Type B pancreatic cell (in vitro differentiated cells): ENCODE measurements at places on chromosomes 1 and 21.

GRCh38 chr21:35376406-35377135 is 327.5 kb upstream of the RUNX1 start:
- DNase-seq, result no peak

DNA sequence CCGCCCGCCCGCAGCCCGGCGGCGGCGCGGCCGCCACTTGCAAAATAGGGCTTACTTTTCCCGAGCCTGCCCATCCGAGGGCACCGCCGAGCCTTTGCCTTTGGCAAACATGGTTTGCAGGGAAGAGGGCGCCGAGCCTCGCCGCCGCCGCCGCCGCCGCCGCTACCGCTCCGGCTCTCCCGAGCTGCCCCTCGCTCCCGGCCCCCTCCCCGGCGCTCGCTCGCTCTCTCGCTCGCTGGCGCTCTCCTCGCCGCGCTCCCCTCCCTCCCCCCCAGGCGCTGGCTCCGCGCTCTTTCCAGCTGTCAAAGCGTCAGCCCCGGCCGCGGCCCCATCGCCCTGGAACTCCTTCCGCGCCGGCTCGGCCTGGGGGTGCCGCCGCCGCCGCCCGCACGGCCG is 298 bp downstream of the SSBP3 start:
- DNase-seq, result no peak

GRCh38 chr1:187891993-187892682 is 1063.4 kb downstream of the PLA2G4A start:
- DNase-seq, result no peak

DNA sequence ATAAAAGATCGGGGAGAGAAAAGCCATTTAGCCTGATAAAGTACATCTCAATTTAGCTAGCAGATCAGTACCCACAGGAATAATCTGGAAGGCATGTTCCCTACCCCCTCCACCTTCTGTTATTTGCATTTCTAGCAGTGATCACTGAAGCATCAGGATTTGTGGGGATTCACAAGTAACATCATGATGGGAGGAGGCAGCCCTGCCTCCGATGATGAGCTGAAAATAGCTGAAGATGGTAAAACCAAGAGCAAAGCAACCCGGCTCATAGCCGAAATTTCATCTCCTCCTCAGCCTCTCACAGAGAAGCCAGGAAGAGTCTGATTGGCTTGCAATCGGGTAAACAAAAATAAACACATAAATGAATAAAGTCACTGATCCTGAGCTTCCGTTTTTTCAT is 2.4 kb downstream of the CCSAP start:
- no peak for DNase-seq

DNA sequence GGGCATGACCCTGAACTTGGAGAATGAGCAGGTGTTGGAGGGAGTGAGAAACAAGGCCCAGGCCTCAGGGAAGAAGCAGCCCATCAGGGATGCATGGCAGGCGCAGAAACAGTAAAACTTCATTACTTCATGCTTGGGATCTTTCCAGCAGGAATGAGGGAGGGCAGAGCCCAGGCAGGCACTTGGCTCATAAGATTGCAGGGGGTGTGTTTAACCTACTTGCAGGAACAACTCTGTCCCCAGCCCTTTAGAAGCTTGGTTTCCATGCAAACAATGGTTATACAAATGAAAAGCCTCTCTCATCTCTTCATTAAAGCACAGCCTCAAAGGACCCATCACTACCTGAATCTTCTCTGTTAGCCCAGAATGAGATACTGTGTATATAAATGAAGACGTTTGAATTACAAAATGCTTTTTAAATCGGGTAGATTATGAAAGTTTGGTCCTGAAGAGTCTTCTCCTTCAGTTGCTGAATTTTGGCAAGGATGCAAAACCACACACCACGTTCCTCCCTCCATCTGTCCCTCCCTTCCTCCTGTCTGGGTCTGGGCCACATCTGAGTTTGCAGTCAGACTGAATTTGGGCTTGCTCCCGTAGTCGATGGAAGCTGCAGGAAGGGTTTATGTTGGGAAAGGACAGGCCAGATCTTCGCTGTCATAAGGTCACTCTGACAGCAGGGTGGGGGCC is 154.4 kb upstream of the KLHDC7A start:
- DNase-seq, result no peak

DNA sequence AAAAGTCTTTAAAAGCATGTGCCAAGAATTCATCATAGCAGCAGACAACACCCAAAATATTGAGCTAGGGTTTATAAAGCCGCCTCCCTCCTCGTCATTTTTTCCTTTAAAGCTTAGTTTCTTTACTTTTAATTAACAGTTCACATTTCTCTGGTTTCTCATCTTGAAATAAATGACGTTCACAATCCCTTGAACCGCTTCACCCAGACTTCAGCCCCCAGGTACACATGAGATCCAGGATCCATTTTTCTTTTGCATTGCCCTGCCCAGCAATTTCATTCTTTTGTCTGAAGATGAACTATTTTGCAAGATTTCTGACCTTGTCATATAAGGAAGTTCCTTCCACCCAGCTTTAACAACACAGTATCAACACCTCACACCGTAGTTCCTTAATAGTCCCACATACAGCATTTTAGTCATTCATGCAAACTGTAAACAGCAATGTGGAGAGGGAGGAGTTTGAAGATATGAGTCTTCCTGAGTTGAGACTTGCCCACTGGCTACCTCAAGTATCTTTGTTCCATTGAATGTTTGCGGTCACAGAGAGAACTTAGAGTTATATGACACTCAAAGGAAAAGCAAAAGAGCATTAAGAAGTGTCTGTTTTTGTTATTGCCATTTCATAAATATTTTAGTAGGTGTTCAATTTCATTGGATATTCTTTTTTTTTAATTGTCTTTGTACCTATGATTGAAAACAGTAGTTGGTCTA is 35.3 kb upstream of the CACYBP start:
- DNase-seq, result no peak

GRCh38 chr1:37482796-37483744 is 8.7 kb downstream of the ZC3H12A start:
- DNase-seq, result no peak

DNA sequence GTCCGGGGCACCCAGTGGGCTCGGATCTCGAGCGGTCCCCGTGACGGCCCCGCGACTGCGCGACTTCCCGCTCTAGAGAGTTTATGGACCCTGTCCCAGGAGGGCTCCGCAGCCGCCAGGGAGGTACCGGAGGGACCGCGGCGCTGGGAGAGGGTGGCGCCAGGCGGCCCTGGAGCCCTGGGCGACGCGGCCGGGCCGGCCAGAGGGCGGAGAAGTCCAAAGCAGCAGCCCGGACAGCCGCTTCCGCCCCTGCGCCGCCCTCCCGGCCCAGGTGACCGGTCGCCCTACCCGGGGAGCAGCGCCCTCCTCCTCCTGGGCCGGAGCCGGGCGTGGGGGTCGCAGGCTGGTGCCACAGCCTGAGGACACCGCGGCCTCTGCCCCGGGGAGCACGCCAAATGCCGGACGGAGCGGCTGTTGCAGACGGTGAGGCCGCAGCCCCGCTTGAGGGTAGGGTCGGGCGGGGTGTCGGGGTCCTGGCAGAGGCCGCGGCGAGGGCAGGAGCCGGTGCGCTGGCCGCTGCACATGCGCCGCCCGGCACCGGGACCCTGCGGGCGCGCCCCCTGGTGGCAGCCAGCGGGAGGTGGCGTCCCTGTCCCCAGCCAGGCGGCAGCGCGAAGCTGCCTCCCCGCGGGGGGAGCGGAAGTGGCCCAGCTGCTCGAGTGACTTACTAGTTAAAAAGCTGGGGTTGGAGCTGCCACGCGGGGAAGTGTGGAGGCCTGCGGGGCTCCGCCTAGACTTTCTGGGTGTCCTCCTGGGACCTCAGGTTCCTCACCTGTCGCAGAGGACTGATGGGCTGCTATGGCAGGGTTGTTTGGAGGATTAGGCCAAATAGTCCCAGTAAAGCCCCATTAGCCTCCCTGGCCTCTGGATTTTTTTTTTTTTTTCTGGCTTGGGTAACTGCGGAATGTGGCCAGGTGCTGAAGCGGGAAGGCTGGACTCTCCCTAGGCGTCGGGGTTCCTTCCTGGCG is 20.9 kb upstream of the ZNF678 start:
- peak; percentile 93 for DNase-seq

GRCh38 chr21:31368361-31368760 is 24.3 kb upstream of the TIAM1 start:
- no peak for DNase-seq

DNA sequence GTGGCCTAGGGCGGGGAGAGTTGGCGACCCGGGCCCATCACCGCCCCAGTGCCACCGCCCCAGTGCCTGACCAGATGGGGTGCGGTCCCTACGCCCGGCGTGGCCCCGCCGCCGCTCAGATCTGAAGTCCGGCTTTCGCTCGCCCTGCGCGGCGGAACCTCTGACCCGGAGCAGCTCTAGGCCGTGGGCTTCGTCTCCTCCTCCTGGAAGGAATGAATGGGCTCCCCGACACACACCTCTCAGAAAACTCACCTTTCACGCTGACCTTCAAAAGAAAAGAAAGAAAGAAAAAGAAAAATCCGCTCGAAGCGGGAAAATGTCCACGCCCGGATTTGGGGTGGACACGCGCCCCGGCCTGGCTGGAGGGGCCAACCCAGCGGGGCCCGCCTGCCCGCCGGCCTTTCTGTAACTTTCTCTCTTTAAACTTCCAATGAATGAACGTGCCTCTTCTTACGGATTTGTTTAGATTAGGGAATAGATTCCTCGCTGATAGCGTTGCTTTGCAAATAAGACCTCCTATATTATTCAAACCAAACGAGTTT is 5.4 kb upstream of the SIM2 start:
- no peak for DNase-seq

- DNase-seq, result no peak
These were observed 98.8 kb downstream of the ZFYVE9 start for GRCh38 chr1:52240592-52241210.

DNA sequence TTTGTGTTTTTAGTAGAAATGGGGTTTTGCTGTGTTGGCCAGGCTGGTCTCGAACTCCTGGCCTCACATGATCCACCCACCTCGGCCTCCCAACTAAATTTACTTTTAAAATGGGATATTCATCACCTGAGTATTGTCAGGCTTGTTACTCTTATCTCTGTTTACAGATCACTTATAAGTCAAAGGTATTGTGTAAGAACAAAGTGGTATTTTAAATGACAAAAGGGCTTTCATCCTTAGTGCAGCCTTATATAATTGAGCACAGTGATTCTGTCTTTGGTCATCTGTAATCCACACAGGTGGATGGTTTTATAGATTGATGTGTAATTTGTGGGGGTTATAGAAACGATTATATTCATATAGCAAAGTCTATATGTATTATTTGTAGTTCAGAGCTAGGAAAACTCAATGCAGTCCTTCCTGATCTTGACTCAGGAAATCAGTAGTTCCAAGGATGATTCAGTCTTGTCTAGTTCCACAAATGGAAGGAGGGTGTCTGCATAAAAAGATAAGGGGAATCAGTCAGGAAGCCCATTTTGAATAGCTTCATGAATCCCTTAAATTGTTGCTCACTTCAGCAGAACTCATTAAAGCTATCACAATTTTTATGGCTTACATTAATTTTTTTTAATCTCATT is 34.6 kb downstream of the STXBP3 start:
- no peak for DNase-seq

DNA sequence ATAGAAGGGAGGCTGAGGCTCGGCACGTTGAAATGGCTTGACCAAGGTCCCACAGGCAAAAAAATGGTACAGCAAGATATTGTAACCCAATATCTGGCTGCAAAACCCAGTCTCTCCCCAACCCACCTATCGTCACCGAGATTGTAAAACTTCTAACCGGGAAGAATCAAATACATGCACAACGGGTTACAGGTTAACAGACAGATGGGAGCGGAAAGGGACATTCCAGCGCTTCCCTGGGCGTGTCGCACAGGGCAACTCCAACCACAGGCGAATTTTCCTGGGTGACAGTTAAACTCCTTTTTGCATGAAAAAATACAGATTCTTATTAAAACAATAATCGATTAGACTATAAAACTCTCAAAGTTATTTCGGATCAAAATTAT is 31.8 kb upstream of the JUN start:
- DNase-seq, result no peak

GRCh38 chr1:226764533-226764932 is 25.5 kb upstream of the ITPKB start:
- no peak for DNase-seq

DNA sequence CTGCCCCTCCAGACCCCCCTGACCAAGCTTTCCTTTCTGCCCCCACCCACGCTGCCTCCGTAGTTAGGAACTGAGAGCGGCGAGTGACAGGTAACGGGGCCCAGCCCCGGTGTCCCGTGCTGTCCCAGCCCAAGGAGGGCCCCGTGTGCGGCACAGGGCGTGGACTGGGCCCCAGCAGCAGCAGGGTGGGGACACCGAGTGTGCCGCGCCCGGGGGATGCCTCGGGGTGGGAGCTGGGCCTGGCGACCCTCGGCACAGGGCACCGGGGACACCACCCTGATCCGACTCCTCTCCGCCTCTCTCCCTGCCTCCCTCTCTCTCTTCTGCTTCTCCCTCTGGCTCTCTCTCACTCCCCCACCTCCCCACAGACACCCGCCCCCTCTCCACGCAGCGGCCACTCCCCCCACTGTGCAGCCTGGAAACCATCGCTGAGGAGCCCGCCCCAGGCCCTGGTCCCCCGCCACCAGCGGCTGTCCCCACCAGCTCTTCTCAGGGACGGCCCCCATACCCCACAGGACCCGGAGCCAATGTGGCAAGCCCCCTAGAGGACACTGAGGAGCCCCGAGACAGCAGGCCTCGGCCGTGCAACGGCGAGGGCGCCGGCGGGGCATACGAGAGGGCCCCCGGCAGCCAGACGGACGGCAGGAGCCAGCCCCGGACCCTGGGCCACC is 22.7 kb downstream of the PANK4 start:
- no peak for DNase-seq

DNA sequence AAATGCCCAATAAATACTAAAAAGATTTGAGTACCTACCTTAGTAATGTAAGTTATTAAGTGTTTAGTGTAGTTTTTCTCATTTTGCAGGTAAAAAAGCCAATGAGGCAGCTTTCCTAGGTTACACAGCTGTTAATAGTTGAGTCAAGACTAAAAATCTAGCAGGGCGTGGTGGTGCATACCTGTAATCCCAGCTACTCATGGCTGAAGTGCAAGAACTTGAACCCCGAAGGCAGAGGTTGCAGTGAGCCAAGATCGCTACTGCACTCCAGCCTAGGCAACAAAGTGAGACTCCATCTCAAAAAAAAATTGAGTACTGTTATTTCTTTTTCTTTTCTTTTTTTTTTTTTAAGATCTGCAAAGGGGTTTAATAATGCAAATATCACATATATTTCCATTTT is 7.7 kb downstream of the YBX1 start:
- no peak for DNase-seq

DNA sequence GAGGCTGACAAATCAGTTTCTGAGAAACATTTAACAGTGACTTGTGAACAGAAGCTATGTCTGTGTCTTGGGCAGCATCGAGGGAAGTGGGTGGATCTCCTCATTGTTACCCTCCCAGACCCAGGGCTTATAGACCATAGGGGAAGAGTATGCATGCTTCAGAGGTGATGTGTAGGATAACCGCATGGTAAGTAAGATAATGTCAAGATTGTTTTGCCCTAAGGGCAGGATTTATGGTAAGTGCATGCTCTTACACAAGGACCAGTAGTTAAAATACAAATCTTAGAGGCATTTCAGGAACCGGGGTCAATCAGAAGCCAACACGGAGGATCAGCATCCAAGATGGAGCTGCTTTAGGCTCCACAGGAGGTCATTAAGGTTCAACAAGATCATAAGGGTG is 7.7 kb upstream of the PRMT2 start:
- no peak for DNase-seq

GRCh38 chr1:26142159-26142558 is 16.7 kb upstream of the FAM110D start:
- DNase-seq, result peak; percentile 39
